ENCODE measurements at places on chromosomes 13 and 19. TPM values are rescaled to one million over a fixed set of nuclear protein-coding genes. Genes with fewer than 3 reads are reported as not detected.

Gene LILRB4
- 5.1 TPM for total RNA-seq

DNA sequence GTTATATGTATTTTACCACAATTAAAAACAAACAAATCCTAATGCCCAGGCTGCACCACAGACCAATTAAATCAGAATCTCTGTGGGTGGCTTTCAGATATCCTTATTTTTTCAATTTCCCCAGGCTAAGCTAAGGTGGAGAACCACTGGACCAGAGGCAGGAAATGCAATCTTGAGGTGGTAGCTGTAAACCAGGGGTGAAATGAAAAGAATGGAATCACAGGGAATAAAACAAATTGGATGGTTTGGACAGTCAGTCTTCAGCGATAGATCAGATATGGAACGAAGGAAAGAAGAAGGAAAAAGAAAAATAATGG, 215.4 kb downstream of the KCNRG start:
- DNase-seq = no peak

Gene ACP5
- total RNA-seq = 10.0 TPM

- no peak for DNase-seq
These were observed 16.9 kb upstream of the LAMP1 start for GRCh38 chr13:113280126-113280525.

Measured in tibial nerve (tissue), 4 donors.